ENCODE measurements at places on chromosomes 11 and 22.

DNA sequence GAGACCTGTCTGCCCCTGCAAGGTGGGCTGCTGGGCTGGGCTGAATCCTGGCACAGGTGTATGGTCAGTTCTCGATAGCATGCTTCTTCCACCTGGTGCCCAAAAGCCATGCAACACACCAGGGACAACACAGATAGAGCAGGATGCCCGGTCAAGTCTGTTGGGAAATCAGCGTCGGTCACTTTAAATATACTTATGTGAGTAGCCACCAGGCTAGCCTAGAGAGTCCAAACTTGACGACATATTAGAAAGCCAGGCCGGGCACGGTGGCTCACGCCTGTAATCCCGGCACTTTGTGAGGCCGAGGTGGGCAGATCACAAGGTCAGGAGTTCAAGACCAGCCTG, 8.9 kb downstream of the C1QTNF6 start:
- DNase-seq, result no peak

DNA sequence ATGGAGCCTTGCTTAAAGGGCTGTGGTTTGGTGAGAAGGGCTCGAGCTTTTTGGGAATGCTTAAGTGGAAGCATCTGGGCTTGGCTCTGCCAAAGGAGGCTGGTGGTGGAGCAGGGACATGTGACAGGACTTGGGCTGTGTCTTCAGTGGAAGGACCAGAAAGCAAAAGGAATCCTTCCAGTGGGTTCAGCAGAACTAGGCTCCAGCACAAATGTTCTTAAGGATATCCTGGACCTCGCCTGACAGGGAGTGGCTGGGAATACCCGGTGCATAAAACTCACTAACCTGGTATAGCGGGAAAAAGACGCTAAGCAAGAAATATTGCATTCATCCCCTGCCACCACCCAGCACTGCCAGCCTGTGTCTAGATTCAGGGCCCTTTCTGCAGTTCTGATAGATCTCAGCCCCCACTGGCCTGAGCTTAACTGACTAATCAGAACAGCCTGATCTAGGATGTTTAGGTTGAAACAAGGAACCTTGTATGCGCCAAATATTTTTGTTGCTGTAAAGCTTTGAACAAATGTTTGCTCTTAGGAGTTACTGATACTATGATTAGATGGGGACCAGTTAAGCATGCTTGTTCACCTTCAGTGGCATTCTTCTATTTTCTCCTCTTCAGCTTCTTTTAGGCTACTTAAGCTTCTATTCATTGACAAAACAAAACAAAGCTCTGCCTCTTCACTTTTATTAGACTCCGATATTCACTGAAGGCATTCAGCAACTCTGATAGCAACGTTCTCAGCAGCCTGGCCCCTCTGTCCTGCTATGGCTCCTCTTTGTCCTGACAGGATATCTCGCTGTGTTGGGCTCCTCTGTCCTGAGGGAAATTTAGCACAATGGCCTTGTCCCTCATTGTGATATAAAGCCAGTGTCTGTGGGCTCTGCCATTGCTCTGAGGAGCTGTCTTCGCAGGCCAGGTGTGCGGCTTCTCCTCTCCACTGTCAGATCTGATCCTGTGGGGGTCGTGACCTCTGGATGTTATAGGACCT, 25.0 kb downstream of the PPFIBP2 start:
- DNase-seq, result no peak

DNA sequence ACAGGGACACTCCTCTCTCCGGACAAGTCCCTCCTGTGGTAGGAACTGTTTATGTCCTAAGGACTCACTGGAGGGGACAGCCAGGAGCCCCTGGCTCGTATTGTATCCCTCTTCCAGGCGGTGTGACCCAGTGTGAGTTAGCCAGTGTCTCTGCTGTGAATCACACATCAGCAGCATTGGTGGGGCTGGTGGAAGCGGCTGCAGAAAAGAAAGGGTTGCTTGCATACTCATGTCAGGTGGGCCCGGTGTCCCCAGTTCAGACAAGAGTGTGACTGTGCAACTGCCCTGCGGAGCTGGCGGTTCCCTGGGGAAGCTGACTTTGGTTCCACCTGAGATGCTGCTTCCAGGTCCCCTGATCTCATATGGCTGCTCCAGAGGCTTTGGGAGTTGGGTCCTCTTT, 99.4 kb downstream of the ZBTB16 start:
- DNase-seq, result peak; percentile 11

GRCh38 chr11:80096736-80097135, 655.9 kb upstream of the TENM4 start:
- DNase-seq, result no peak

DNA sequence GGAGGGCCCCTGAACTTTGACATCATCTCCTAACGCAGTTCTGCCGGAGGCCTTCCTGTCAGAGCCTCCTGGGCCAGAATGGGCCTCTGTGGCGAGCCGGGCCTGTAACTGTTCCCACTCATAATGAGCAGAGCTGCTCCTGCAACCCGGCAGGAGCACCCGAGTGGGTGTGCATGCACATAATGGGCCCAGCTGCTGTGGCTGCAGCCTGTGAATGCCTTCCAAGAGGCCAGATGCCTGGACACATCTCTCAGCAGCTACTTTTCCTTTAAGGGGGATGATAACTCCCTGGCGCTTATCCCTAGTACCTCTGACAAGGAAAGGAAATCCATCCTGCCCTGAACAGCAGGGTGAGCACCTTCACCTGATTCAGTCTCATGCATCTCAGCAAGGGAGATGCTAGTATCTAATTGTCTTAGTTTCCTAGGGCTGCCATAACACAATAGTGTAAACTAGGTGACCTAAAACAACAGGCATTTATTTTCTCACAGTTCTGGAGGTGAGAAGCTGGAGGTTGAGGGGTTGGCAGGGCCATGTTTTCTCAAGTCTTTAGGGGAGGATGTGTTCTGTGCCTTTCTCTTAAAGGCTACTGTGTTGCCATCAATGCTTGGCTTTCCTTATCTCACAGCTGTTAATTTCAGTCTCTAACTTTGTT, 120.5 kb downstream of the TEAD1 start:
- DNase-seq, result no peak

DNA sequence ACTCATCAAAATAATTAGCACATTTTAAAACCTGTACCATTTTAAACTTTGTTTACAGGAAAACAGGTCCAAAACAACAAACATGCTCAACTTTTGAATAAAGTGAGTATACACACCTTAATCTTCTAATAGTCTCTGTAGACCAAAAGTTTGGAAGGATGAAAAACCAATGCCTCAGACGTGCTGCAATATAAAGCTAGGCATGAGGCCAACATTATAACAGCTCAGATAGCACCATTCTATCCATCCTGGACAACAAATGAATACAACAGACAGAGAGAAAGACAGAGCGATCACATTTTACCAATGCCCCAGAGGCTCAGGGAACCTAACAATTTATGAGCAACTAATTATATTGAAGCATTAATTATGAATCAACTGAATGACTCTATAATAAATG, 77.0 kb downstream of the PAK1 start:
- no peak for DNase-seq

GRCh38 chr11:27718863-27719545, 18.7 kb upstream of the BDNF start:
- no peak for DNase-seq

DNA sequence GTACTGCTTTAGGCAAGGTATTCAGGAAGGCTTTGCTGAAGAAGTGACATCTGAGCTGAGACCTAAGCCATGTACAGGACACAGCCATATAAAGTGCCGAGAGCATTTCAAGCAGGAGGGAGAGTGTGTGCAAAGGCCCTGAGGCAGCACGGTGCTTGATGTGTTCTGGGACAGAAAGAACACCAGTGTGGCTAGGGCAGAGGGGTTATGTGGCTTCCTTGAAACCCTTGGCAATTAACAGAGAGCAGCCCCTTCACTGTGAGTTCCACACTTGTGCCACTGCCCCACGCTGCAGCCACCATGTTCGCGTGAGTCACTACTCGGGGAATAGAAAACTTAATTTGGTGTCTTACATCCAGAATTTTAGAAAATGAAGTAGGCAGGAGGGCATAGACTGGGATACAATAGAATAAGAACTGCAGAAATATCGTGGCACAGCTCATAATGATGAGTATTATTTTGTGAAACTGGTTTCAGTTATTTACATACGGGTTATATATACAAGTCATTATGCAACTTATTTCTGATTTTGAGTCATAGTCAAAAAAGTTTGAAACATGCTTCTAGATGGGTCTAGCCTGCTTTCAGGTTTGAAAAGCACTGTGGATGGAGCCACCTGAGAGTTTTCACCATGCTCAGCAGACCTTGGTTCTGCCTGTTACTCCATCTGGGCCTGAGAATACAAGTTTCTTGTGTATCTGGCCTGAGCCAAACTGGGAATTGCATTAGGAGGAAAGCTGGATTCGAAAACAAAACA, 11.8 kb downstream of the IL10RA start:
- DNase-seq, result no peak

DNA sequence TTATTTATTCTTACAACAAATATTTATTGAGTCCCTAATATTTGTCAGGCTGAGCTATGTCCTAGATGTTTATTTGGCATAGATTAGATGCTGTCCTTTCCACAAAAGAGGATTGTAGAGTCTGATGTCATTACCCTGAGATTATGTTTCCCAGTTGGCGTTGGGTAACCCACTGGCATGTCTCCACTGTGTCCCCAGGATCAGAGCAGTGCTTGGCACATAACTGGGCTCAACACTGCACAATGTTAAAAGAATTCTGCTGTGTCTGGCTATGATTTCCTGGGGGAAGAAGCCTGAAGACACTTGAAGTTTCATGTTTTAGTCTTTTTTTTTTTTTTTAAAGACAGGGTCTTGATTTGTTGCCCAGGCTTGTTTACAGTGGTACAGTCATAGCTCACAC, 4.0 kb downstream of the RCN1 start:
- no peak for DNase-seq

GRCh38 chr11:60993615-60994014, 22.1 kb downstream of the CD6 start:
- peak; percentile 1 for DNase-seq

DNA sequence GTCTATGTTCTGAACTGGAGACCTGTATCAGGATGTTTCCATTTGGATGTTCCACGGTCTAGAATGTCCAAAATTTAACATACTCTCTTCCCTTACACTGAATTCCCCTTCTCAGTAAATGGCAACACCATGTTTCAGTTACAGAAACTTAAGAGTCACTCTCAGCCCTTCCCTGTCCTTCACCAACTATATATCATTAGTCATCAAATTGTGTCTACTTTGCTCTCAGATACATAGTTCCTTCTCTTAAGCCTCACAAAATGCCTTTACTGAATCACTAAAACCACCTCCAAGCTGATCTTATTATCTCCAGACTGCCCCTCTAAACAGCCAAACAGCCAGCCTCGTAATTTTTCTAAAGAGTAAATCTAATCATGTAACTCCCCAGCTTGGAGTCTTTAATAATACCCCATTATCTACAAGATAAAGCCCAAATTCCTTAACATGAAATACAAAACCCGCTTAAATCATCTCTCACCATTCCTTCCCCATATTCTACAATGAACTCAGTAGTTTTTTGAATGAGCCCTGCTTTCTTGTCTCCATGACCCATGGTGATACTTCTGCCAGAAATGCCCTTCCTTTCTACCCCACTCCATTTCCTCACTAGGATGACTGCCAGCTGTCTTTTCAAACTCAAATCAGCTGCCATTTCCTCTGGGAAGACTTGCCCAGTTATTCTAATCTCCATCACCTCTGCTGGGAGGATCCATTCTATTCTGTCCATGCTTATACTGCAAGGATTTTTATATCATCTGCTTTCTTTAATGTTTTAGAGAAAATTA, 102.7 kb upstream of the ARHGAP42 start:
- DNase-seq, result no peak

- no peak for DNase-seq
Observed at GRCh38 chr22:31346733-31347250, 646 bp upstream of the PATZ1 start.

DNA sequence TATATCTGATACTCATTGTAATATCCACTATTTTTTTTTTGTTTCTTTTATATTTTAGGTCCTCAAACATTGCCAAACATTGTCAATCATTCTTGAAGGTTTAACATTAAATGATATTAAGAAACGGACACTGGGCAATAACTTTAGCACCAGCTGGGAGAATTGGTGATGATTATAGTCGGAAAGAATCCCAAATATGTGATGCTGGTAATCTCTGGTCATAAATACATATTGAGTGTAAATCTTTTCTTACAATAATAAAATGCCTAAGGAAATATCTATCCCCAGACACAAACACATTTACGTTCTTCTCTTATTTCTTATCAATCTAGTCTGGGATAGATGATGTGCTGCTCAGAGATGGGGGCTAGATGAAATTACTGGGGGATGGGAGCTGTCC, 25.2 kb downstream of the OR51E2 start:
- no peak for DNase-seq

GRCh38 chr11:64186492-64187165, 658 bp downstream of the STIP1 start:
- DNase-seq, result peak; percentile 50

DNA sequence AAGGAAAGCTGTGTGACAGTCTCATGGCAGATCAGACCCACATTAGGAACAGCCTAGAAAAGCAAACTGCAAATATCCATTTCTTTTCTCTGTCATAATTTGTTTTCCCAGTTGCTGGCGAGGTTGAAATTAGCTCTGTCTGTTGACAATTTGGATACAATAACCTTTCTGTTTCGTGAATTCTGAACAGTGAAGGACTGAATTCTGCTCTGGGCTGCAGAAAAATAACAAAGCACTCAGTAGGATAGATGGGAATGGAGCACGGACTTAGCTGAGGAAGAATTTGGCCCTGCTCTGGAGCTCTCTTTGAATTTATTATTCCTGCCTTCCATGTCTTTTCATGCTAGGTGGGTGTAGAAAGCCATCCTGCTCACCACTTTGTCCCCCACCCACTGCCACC, 140.3 kb downstream of the RRAS2 start:
- no peak for DNase-seq

DNA sequence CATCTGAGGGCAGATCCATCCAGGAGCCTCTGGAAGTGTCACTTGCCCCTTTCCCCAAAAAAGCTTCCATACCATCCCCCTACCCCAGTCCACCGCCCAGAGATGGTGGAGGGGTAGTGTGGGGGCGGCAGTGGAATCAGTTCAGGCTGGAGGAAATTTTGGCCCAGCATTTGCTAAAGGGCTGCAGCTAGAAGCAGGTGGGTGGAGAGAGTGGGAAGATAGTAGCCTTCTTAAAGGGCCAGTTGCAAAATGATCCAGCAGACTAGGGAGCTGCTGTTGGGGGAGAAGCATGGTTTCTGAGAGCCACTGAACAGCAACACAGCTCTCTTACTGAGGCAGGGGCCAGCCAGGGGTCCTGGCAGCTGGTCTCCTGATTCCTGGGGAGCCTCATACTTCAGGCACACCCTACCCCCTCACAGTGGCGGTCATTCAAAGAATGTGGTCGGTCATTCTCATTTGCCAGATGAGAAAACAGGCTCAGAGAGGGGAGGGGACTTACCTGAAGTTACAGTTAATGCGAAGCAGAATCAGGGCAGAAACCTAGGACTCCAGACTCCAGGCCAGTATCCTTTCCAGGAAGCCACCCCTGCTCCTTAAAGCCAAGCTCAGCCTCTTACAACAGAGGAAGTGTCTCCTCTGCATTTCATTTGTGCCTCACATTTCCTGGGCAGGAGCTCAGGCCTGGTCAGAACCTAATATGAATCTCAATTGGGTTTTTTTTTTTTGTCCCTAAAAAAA, 5.4 kb downstream of the SEC14L2 start:
- no peak for DNase-seq

GRCh38 chr11:45229401-45230020, 56.6 kb downstream of the SYT13 start:
- DNase-seq, result no peak

- no peak for DNase-seq
Observed at GRCh38 chr22:19811811-19812771, 42.6 kb downstream of the GNB1L start.
